ENCODE measurements at places on chromosomes 5 and 9.

- no peak for DNase-seq
Observed at GRCh38 chr5:75651575-75652238, 40.5 kb downstream of the ANKDD1B start.

- no peak for DNase-seq
Observed at GRCh38 chr5:135327429-135328127, 71.5 kb downstream of the MACROH2A1 start.

- DNase-seq = no peak
Observed at GRCh38 chr9:99189887-99190596, 31.7 kb downstream of the ALG2 start.

DNA sequence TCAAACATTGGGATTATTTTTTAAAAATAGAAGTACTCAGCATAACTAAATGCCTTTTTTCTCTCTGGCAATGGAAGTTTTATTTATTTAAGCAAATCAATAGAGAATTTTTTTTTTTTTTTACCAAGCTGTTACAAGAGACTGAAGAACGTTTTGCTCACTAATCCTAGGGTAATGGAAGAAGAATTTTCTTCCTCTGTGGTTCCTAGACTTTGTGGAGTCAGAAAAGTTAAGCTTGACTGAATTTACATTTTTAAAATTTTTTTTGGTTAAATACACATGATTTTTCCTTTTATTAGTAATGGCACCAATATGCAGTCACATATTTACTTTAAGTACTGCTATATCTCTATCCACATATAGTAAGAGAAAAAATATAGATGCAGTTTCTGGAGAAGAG is 189.8 kb downstream of the PCSK1 start:
- no peak for DNase-seq

GRCh38 chr5:176996780-176997179 is 9.8 kb downstream of the UIMC1 start:
- no peak for DNase-seq

DNA sequence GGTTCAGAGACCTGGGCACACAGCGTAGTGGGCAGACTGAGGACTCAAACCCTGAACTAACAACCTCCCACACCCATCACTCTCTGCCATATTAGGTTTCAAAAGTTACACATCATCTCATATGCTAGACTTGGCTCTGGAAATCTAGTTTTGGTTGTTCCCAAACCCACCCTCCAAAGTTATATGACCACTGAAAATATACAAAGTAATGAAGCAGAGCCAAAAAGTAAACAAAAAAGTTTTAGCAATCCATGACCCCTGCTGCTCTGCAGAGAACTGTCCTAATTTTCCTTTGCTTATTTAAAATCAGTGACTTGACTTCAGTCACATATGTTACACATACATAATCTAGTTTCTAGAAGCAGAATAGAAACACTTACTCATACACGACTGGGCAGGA is 155.6 kb upstream of the TAS2R1 start:
- no peak for DNase-seq

DNA sequence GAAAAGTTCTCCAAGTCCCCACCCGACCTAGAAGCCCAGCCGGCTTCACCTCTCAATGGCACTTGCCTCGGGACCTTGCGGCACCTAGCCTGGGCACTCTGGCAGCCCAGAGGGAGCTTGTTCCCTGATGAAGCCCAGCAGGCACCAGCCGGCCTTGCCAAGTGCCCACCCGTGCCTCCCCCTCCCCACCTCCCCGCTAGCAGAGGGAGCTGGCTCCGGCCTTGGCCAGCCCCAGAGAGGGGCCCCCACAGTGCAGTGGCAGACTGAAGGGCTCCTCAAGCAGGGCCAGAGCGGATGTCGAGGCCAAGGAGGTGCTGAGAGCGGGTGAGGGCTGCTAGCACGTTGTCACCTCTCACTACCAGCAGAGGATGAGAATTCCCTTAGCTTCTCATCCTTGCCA is 37.6 kb upstream of the CAVIN4 start:
- no peak for DNase-seq

- DNase-seq = no peak
Observed at GRCh38 chr5:93681432-93681831, 60.0 kb downstream of the POU5F2 start.

DNA sequence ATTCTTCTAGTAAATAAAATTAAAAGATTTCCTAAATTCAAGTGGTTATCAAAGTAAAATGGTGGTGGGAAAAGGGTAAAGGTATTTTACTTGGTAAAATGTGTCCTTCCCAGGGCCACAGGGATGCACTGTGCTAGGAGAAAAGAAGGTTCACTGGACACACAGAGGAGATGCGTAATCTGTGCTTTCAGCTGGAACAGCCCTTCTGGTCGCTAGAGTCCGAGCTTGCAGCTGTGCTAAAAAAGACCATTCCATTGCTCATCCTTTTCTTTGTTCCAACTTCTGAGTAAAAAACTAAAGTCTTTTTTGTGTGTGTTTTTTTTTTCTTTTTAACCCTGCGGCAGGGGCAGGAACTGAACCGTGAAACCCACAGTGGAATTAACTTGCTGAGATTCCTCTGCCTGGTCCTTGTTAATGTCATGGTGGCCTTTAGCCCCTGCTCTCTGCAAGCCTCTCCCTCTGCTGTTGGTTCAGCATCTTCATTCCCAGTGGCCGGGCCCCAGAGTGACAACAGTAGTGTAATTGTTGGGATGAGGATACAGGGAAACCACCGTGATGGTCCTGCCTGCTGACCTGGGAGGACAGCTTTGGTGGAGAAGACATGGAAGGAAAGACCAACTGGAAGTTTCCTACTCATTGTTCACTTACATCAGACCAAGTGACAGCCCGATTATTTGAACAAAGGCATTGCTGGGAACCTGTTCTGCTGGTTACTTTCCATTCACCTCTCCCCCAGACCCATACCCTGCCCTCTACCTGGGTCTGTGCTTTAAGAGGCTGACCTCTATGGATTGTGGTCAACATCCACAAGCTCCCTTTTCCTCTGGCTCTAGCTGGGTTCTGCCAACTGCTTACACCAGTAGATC is 31.9 kb upstream of the FSTL4 start:
- no peak for DNase-seq

DNA sequence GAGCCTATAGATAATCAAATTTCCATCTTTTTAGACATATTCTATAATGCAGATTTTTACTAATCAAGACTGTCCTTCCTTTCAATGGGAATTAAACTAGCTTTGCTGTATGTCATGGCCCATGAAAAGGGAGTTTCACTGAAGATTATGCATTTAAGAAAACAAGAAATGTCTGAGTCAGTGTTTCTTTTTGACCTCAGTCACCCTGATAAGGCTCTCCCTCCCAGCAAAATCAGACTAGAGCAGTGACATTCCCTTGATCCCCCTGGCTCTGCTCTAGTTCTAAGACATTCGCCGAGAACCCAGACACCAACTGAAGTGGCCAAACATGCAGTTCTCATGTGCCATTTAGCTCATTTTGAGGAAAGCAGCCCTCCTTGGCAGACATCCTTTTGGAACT is 442.0 kb downstream of the ACTL7B start:
- no peak for DNase-seq

GRCh38 chr5:179795863-179796833 is 2.4 kb downstream of the LTC4S start:
- no peak for DNase-seq

DNA sequence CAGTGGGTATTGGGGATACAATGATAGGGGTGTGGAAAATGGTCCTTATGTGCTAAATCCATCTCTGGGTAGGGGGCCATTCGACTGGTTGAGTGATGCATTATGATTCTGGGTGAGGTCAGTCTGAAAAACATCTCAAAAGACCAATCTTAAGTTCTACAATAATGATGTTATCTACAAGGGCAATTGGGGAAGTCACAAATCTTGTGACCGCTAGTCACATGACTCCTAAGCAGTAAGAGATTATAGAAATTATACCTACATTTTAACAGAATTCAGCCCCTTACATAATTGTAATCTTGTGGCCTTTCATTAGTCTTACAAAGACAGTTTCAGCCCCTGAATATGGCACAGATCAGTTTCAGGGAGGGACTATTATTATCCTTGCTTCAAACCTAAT is 224.7 kb downstream of the PIK3R1 start:
- no peak for DNase-seq
